ENCODE measurements at places on chromosomes 7 and 10.

DNA sequence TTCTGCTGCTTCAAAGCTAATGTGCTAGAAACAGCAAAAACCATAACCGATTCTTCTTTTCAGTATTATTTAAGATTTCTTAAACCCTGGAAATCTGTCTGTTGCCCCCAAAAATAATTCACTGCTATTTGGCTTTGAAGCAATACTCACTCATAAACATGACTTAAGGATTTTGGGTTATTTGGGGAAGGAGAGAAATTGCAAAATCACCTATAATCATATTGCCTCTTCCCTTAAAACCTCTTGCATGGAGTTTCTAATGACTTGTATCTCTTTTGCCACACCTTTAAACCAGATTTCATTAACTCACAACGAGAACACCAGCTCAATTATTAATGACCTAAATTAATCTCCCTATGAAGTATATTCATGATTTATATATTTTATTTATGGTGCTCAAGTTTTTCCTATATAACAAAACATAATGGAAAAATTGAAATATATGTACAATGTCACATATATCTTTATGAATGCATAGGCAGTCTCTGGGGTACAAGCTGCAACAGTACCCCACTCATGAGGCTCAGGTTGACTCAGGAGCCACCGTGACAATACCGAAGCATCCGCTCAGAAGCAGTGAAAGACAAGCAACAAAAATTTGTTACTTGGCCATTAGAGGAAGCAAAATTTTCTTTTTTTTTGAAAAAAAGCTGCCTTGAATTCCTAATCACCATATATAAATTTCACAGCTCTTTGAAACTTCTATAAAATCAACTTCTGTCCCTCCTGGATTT lies 3.0 kb downstream of the NAMPT start:
- DNase-seq, result no peak

DNA sequence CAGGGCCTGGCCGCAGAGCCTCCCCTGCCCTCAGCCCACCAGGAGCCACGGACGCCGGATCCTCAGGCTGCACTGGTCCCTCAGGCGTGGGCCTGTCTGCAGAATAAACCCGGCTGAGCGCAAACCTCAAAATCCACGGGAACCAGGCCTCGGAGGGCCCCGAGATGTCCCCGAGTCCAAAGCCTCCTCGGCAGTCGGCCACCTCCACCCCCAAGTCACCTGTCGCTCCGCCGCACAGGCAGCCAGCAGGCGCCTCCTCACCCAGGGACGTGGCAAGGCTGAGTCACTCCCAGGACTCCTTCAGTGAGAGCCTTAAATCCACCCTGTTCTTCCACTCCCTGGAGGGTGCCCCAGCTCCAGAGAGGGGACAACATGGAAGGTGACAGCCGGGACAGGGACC lies 33.2 kb downstream of the STK32C start:
- DNase-seq, result no peak

- peak; percentile 41 for DNase-seq
Measured at GRCh38 chr7:21944616-21945453, 864 bp downstream of the CDCA7L start.

- no peak for DNase-seq
Measured at GRCh38 chr7:150406312-150406566, 27.1 kb downstream of the ZNF775 start.

DNA sequence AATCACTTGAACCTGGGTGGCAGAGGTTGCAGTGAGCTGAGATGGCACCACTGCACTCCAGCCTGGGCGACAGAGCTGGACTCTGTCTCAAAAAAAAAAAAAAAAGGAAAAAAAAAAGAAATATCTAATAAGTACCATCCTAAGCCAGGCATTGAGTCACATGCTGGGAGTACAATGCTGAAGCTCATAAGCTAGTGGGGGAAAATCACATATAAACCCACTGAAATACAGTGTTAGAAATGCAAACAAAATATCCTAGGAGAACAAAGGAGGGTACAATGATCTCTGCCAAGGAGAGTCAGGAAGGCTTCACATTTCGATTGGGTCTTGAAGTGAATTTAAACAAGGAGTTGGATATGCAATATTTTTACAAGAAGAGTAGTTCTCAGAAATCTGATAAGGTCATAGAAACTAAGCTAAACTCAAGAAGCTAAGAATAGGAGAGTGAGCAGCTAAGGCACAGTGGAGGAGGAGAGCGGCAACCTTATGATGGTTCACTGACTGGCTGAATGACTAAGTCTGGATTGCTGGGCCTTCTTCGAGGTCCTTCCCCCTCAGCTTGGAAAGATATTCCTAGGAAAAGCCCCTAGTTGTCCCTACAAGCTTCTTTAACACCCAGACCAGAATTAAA lies 115.5 kb downstream of the PHTF2 start:
- DNase-seq, result peak; percentile 12

GRCh38 chr7:120658516-120658915 lies 199.4 kb downstream of the TSPAN12 start:
- DNase-seq, result peak; percentile 75

DNA sequence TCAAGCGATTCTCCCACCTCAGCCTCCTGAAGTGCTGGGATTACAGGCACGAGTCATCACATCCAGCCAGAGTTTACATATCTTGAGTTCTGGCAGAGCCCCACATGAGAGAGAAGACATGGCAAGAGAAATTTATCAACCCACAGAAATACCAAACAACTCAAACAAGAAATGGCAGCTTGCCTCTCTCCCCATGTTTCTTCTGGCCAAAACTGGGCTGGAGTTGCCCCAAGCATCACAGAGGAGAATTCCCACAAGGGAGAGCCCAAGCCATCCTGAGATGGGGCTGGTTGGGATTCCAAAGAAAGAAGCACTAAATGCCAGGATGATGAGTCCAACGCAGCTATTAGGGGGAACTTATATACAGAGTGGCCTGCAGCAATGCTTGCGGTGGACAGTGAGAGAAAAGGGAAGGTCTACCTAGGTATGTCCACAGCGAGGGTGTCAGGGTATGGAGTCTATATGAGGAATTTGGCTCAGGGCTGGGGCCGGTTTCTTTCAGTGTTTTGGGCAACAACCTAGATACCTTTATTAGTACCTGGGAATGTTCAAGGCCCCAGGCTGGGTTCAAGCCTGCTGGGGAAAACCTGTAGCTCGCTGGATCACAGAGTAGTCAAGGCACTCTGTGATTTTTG lies 14.5 kb upstream of the PAX4 start:
- DNase-seq, result no peak

- DNase-seq, result no peak
Measured at GRCh38 chr7:113188396-113188795, 70.0 kb upstream of the SMIM30 start.

DNA sequence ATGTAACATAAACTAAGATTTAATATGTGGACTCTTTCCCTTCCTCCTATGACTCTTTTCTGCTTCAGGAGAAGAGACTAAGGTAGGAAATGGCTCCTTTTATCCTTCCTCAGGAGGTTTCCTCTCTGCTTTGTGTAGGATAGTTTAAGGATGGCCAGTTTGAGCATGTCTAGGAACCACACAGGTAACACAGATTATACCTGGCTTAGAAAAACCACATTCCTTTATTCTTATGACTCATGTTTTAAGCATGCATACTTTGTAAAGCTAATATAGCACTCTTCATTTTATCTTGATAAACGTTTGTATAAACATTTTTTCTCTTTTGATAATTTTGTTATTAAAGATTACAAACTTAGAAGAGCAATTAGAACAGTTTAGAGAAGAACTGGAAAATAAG lies 57.8 kb downstream of the CYP51A1 start:
- DNase-seq, result peak; percentile 96

Data from bronchial epithelial cell (primary cell).